ENCODE measurements at places on chromosomes 5 and 9.

GRCh38 chr9:125433461-125434011, 171.9 kb downstream of the GAPVD1 start:
- DNase-seq = no peak

DNA sequence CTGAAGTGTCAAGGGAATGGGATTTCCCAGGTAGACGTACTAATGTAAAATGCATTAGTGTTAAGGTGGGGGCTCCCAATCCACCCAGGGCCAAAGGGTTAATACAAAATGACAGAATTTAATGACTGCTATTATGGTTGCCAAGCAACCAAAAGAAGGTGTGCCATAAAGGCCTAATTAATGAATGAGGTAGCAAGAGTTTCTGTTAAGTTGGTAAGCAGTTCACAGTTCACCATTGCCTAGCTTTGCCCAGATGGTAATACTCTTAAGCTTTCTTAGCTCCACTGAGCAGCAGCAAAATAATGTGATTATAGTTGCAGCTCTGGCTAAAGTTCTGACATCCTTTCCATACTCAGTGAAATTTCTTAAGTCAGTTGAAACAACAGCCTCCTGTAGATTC, 211.7 kb downstream of the DENND1A start:
- DNase-seq = no peak

DNA sequence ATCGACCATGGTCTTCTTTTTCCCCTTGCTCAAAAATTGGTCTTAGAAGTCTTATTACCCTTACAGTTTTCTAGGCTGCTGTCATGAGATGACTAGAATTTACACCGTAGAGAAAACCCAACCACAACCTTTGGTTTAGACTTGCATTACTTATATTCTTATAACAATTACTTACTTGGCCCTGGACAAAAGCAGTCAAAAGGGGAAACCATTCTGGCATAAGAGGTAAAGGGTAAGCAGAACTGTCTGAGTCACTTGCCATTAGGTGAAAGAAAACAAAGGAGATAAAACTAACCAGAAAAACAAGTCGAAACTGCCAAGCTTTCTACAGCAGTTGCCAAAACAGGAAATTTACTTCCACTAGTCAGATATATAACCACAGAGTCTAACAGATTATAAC, 17.9 kb downstream of the TMEM245 start:
- no peak for DNase-seq

DNA sequence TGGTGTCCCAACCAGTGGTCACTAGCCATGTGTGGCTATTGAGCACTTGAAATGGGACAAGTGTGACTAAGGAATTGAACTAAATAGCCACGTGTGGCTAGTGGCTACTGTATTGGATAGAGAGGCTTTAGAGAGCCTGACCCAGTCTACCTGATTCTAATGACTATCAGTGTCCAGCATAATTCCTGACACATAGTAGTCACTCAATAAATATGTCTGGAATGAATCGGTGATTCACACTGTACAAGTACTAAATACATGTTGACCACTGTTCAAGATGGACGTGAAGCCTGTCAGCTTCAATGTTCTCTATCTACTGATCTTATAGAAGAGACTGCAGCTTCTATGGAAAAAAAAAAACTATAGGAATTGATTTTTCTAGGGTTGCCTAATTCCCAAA, 57.7 kb upstream of the MAST4 start:
- DNase-seq = no peak

- no peak for DNase-seq
Observed at GRCh38 chr9:92715488-92716231, 45.7 kb upstream of the IPPK start.

DNA sequence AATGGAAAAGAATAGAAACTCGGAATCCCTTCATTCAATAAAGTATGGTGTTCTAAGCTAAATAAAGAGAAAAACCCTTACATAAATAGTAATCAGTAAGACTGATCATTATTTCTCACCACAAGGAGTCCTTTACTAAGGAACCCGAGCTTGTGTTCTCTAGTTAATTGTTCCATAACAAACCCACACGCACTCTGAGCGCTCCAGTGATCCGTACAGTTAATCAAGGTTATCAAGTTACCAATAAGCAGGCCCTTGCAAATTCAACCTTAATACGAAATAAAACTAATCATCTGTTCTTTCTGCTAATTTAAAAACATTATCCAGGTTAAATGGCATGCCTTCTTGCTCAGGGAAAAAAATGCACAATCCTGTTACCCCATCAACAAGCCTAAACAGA, 224.4 kb downstream of the FRMD3 start:
- no peak for DNase-seq

- DNase-seq = no peak
Observed at GRCh38 chr9:23232831-23233230, 593.2 kb downstream of the ELAVL2 start.

GRCh38 chr5:172453206-172453985, 929 bp downstream of the SH3PXD2B start:
- no peak for DNase-seq

DNA sequence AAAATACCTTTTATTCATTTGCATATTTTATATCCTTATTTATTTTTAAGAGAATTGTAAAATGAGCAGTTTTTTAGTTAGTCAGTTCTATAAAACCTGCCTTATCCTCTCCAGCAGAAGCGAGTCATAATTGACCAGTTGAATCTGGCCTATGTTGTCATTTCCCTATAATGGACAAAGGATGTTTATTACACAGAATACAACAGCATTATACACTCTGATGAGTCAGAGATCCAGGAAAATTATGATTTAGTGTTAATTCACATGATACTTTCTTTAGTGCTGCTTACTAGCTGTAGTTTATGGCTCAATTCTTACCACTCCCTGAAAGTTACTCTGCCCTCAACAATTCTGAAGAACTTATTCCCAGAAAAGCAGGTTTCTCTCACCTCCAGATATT, 26.8 kb upstream of the LURAP1L start:
- no peak for DNase-seq

DNA sequence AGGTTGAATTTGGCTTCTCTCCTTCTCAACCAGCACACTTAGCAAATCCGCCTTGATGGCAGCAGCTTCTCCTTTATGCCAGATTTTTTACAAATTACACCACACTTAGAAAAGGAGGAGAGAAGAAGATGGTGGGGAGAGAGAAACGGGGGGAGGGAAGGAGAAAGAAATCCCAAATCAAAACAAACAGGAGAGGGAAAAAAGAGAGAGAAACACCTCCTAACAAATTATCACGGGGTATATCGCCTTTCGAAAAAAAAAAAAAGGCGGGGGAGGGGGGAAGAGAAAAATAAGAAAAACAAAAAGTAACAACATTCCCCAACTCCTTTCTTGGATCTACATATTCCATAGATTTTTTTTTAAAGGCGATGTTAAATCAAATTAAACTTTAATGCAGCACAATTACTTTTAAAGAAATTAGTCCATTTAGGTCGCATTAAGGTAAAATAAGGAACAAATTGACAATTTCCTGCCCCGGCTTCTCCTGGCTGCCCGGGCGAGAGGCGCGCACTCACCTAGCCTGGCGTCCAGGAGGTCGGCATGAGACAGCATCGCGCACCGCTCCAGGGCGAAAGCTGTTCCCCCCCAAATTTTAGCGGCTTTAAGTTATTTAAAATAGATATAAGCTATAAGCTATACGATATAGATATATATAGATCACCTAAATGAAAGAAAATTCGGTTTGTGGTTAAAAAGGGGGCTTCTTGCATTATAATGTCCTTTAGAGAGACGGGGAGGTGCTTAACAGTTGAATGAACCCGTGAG, at the start of gene OTP:
Gene OTP (minus strand): TSS at position 716 of the 765 bp plus-strand sequence. CDS start 164 bp downstream, at position 552.
- DNase-seq = no peak

DNA sequence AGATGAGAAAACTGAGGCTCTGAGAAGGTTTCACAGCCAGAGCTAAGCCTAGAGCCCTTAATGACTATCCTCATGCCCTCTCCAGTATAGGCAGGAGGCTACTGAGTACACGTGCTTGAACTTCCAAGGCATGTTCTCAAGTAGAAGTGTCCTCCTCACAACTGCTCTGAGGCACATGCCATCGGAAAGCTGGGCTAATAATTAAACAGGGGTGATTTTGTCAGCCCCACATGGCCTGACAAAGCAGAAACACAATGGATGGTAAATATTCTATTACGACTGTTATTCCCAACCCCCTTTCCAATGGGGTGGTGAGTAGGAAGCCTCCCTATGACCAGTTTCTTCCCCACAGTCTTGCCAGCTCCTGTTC, 34.3 kb downstream of the KCNIP1 start:
- no peak for DNase-seq

GRCh38 chr5:139880416-139881142, 85.0 kb downstream of the PSD2 start:
- DNase-seq = no peak

GRCh38 chr9:137069508-137070091, 757 bp downstream of the SAPCD2 start:
- no peak for DNase-seq

DNA sequence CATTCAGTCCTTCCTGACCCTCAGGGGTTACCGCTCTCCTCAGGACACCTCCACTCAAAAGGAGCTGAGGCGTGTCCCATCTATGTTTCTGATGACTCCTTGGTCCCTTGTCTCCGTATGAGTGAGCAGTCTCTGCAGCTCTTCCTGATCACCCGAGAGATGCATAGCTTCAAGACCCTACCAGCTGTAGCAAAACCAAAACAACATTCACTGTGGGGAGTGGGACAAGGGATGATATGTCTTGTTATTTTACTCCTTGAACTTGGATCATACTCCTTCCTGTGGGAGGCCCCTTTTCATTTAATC, 14.4 kb downstream of the GLDC start:
- no peak for DNase-seq

- no peak for DNase-seq
Observed at GRCh38 chr5:157463621-157464518, 3.9 kb downstream of the NIPAL4 start.

DNA sequence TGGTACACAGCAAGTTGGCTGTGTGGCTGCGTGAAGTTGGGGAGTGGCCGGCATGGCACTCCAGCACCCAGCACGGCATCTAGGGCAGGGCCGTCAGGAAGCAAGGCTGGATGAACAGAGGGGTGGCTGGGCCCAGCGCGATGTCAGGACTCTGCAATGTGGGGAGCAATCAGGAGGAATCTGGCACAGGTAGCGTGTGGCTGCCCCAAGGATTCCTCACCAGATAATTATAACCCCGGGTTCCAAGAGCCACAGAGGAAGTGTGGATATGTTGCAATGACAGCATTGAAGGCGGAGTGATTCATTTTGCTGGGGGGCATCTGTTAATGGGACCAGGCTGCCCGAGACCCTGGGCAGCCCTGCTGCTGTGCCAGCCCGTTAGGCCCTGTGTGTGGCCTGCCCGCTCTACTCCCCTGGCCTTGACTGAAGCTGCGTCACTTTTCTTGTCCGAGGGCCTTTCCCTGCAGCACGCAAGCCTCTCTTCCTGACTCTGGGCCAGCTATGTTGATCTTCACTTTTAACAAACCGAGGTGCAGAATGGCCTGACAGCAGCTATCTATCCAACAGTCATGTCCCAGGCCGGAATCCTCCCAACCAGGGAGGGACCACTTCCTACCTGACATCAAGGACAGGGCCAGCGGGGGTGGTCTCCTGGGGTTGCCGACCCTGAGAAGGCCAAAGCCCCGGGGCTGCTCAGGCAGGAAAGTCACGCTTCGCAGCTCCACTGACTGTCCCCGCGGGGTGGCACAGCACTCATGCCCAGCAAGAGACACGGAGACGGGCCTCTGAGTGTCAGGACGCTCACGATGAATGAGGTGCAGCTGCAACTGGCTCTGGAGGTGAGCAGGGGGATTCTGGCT, 118.0 kb upstream of the PHYKPL start:
- no peak for DNase-seq

GRCh38 chr9:76401580-76402354, 7.5 kb upstream of the RFK start:
- DNase-seq = no peak

DNA sequence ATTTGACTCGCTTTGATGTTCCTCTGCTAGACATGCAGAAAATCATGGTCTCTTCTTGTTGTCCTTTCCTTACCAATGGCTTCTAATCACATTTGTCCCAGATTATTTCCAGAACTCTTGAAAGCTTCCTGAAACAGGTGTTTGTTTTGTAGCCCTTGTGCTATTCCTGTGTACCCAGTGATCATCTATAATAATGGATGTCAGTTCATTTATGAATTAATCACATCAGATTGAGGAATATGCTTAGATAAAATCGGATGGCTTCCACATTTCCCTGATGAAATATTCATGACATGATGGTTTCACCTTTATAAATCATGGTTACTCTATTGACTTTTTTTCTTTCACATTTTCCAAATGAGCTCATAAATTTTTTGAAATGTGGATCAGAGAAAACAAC, 359.0 kb upstream of the DMAC1 start:
- DNase-seq = no peak

- DNase-seq = no peak
Observed at GRCh38 chr5:76483881-76484280, 80.8 kb downstream of the IQGAP2 start.

- DNase-seq = no peak
Observed at GRCh38 chr5:57817001-57817453, 334.4 kb upstream of the ACTBL2 start.

GRCh38 chr9:122122903-122123632, 30.0 kb upstream of the TTLL11 start:
- DNase-seq = peak; percentile 83

DNA sequence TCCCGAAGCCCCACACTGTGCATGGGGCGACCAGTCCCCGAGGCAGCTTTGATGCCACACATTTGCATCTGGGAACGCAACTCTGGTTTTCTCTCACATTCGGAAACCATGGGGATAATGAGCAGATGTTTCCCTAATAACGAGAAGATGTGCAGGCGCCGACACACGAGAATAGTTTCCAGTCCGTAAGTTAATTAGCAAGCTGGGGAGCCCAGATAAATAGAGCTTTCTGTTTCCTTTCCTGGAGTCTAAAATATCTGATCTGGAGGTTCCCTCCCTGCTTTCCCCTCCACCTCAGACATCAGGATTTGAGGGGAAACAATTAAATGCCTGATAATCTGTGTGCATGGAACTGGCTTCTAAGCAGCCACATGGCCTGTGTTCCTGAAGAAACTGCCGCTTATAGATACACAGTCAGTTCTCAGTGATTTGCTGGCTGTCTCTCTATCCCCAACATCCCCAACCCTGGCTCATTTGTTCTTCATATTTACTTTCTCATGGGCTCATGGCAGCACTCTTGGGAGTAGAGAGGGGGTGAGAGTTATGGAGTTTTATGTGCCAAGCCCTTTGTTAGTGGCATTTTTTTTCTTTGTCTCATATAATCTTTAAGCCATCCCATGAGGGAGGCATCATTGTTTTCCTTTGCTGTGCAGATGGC, 62.8 kb downstream of the PDZD2 start:
- no peak for DNase-seq

GRCh38 chr5:58987193-58987592, 404.3 kb downstream of the RAB3C start:
- no peak for DNase-seq

- peak; percentile 78 for DNase-seq
Observed at GRCh38 chr9:129886226-129887174, 51.2 kb downstream of the USP20 start.

- no peak for DNase-seq
Observed at GRCh38 chr9:96140296-96141127, 161.5 kb downstream of the HSD17B3 start.

GRCh38 chr5:68999181-68999580, 94.6 kb upstream of the SLC30A5 start:
- no peak for DNase-seq

GRCh38 chr5:94326586-94326985, 291.8 kb downstream of the KIAA0825 start:
- no peak for DNase-seq

- no peak for DNase-seq
Observed at GRCh38 chr5:169350016-169350415, 49.1 kb upstream of the SLIT3 start.

Data from activated naive CD4-positive, alpha-beta T cell treated with anti-CD3 and anti-CD28 coated beads for 36 hours (primary cell).